ENCODE measurements at places on chromosomes 6 and 20.

DNA sequence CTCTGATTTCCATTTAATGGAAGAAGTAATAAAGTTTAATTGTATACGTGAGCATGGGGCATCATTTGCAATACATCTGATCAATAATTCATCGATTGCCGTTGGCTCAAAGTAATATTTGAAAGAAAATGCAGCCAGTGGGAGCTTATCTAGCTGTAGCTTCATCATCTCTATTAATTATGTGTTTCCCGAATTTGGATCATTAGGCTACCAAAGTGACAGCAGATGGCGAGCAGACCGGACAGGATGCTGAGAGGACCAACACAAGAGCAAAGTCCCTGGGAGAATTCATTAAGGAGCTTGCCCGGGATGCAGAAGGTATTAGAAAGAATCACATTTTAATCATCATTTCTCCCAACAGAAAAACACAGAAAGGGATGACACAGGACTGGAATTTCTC lies 327.1 kb downstream of the ARHGAP18 start:
- no peak for DNase-seq

GRCh38 chr20:44754554-44754953 lies 8.9 kb downstream of the KCNK15 start:
- DNase-seq, result no peak

GRCh38 chr20:4661191-4661590 lies 60.5 kb upstream of the PRND start:
- peak; percentile 24 for DNase-seq

GRCh38 chr6:167731731-167732422 lies 94.8 kb upstream of the AFDN start:
- no peak for DNase-seq

- no peak for DNase-seq
Measured at GRCh38 chr20:420721-421574, 12.8 kb downstream of the RBCK1 start.

DNA sequence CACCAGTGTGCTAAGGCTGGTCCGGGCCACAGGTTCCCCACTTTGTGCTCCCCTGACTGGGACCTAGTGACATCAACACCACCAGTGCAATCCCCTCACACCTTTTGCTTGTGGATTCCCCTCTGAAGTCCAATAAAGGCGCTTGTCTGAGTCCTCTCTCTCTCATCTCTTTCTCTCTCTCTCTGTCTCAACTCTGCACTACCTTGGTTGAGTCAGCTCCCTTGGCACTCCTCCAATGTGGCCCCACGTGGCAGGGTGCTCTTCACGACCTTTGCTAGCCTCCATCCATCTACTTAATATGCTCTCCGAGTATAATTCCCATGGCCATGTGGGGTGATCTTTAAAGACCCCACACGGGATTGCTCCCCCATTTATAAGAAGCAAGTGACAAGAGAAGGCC lies 385.0 kb downstream of the CD83 start:
- DNase-seq, result no peak

DNA sequence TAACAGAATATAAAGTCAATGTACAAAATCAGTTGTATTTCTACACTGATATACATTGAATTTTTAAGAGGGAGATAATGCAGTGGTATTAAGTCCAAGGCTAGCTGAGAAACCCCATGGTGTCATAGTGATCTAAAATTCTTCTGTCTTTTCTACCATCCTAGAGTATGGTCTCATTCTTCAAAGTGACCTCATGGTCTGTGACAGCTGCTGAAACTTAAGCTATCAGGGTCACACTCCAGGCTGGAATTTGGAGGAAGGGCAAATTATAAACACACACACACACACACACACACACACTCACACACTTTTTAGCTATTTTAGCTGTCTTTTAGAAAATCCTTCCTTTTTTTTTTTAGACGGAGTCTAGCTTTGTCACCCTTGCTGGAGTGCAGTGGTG lies 47.3 kb upstream of the DYNLRB1 start:
- DNase-seq, result no peak

- no peak for DNase-seq
Measured at GRCh38 chr20:8996817-8997512, 71.9 kb upstream of the PLCB4 start.

DNA sequence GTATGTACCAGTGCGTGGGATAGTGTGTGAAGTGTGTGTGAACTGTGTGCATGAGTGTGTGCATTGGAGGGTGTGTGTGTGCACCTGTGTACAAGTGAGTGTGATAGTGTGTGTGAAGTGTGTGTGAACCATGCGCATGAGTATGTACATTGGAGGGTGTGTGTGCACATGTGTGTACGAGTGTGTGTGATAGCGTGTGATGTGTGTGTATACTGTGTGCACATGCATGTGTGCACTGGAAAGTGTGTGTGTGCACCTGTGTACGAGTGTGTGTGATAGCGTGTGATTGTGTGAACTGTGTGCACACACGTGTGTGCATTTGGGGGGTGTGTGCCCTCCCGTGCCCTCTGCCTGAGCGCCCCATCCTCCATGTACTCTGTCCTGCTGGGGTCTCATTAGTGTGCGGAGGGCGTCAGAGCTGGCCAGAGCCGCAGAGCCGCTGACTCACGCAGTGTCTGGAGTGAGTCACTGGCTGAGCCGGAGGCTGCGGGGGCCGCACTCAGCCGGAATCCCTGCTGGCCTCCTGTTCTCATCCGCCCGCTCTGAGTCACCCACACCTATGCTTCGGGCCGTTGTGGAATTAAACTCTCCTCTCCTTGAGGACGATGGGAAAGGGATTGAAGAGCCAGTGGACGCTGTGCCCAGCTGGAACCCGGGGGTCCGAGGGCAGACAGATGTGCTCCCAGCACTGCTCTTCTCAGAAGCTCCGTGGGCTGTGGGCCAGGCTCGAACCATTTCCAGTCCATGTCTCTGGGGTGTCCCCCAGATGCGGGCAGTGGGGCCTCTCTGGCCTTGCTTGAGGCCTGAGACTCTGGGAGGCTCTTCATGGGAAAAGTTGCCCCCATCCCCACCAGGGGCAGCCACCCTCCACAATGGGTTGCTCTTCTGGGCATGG lies 27.3 kb upstream of the STX16 start:
- no peak for DNase-seq

- no peak for DNase-seq
Measured at GRCh38 chr20:50133041-50133440, 20.1 kb upstream of the UBE2V1 start.

DNA sequence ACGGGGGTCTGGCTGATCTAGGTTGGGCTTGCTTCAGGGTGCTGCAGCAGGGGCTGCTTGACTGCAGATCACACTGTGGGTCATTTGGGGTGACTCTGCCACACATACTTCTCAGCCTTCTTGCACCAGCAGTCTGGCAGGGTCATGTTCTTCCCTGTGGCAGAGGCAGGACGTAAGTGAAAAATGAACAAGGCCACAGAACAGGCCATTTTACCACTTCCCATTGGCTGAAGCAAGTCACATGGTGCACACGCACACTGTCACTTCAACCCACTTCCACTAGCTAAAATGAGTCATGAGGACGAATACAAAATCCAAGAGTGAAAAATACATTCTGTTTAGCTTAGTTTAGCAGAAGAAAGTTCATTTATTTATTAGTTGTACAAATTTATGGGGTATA lies 168.6 kb upstream of the GGTLC1 start:
- no peak for DNase-seq

DNA sequence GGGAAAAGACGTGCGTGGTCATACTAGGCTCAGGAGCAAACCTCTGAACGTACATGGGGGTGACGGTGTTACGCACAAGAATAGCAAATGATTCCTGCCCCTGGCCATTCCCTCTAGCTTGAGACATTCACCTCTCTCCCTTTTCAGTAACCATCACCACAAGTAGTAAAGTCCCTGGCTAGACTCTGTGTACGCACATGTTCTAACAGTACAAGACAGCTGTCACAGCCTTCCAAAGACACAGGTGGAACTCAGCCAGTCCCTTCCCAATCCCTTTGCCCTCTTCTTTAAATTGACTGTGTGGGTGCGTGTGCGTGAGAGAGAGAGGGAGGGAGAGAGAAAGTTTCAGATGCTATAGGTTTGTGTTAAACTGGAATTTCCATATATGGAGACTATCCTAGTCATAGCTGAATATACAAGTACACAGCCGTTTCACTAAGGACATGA lies 67.3 kb downstream of the LY86 start:
- no peak for DNase-seq

GRCh38 chr20:45545754-45546453 lies 1.3 kb downstream of the EPPIN start:
- no peak for DNase-seq

DNA sequence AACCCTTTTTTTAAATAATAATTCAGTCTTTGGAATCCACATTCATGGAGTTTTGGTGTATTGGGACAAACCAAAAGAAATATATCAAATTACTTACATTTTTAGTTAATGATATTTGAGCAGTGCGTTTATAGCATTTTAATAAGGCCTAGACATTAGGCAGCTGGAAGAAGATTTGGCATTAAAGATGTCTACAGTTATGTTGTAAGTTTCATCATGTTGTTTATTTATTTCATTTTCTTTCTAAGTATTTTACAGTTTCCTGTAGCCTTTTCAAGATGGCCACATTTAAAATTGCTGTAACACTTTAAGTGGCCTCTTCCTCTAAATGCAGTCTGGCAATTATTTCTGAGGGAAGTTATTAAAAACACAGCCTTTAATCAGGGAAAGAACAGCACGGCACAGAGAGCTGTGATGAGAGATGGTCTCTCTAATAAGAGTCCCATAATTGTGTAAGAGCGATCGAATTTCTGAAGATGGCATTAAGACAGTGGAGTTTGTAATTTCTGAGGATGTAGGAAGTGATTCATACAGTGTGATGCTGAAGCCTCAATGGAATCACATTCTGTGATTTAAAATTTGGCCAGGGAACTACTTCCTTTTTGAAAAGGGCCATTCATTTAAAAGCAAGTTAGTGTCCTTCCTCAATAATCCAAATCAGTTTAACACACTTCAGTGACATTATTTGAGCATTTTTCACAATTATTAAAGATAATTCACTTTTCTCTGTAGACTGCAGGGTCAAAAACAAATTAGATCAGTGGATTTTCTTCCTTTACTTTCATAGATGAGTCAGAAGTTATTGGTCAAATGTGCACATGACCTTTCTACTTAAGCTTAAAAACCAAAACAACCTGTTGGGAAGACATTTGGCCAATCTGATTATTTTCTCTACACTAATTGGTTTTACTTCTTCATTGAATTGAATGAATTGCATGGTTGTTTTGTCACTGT lies 52.4 kb upstream of the EDN3 start:
- no peak for DNase-seq

- no peak for DNase-seq
Measured at GRCh38 chr6:3535033-3535775, 78.4 kb upstream of the SLC22A23 start.

DNA sequence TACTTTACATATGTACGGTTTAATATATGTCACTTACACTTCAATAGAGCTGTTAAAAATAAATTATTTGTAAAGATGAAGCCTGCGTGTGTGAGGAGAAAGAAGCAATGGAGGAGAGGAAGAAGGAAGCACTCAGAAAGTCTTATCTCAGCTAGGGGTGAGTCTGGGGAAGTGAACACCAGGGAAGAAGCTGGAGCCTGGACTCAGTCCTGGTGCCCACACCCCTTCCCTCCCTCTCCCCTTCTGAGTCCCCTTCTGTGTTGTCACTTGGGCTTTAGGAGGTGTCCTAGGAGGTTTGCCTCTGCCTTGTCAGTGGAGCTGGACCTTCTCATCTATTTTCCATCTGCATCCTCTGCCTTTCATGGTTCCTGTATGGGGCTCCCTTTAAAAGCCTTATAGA lies 1.9 kb downstream of the SIRPB2 start:
- DNase-seq, result no peak

Measured in activated naive CD4-positive, alpha-beta T cell treated with Interleukin-2 at 50 U/mL for 16 hours (primary cell).